ENCODE measurements at places on chromosomes 3 and 15. TPM values are rescaled to one million over a fixed set of nuclear protein-coding genes. Genes with fewer than 3 reads are reported as not detected.

GRCh38 chr3:40845447-40845846 is 320.7 kb downstream of the ZNF621 start:
- no peak overlapping the region for H3K4me3 ChIP-seq
- H3K27me3 ChIP-seq = no peaks in the 10 kb centered on the region
- H3K36me3 ChIP-seq = peaks cover 11% of the 10 kb centered on the region
- peaks cover 43% of the 10 kb centered on the region for H3K4me1 ChIP-seq

DNA sequence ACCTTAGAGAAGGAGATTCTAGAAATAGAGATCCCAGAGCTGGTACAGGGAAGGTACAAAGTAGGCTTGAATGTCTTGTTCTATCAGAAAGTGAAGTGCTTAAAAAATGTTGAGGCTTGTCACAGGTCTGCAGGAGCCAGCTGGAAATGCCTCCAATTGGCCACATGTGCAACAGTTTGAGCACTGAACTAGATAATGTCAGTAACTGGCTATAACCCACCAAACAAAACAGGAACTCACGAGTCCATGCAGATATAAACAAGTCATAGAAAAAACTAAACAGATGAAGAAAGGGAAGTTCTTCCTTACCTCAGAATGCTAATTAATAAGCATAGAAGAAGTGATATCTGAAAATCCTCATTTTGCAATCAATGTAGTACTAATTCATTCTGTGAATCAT is 11.9 kb upstream of the TF start:
- H3K36me3 ChIP-seq = peaks cover 16% of the 10 kb centered on the region
- DNase-seq = no peak
- H3K4me1 ChIP-seq = no peaks in the 10 kb centered on the region
- H3K27ac ChIP-seq = no peak overlapping the region

The MASP1 gene
- 3.5 TPM for total RNA-seq

- no peak overlapping the region for H3K27ac ChIP-seq
- no peak for DNase-seq
- no peaks in the 10 kb centered on the region for H3K36me3 ChIP-seq
Observed at GRCh38 chr3:59531994-59532393, 482.2 kb upstream of the CFAP20DC start.

The NLGN1 gene
- 15.7 TPM for total RNA-seq

GRCh38 chr3:173702561-173702960 is 305.0 kb downstream of the NLGN1 start:
- DNase-seq = no peak
- H3K4me3 ChIP-seq = no peak overlapping the region
- H3K36me3 ChIP-seq = peaks cover 16% of the 10 kb centered on the region
- no peak overlapping the region for H3K27ac ChIP-seq

DNA sequence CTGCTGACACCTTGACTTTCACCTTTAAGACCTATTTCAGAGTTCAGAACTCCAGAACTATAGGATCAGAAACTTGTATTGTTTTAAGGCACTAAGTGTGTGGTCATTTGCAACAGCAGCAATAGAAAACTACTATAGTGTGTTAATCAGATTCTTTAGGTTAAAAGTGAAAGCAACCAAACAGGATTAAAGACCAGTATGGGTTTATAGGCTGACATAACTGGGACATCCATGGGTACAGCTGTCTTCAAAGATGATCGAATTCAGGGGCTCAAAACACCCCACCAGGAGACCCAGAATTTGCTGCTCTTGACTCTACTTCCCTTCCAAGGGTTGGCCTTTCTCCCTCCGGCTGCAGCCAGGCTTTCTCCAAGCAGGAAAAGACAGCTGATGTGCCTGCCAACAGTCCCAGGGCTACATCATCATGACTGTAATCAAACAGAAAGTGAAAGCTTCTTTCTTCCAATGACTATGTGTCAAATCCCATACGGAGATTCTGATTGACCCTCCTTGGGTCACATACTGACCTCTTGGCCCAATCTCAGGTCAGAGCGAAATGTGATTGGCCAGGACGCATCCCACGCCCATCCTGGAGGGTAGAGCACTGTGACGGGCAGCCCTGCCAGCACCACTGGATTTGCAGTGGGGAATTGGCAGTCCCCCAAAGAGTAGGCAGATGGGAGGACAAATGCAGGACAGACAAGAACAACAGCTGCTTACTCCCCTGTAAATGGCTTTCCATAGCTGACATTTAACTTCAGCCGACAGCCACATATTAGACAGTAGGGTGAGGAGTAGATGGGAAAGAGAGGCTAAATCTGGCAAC is 51.4 kb upstream of the RNF7 start:
- peaks cover 3% of the 10 kb centered on the region for H3K36me3 ChIP-seq
- no peaks in the 10 kb centered on the region for H3K27me3 ChIP-seq
- H3K4me3 ChIP-seq = no peak overlapping the region
- DNase-seq = no peak
- H3K4me1 ChIP-seq = peaks cover 42% of the 10 kb centered on the region

- H3K36me3 ChIP-seq = no peaks in the 10 kb centered on the region
- H3K27me3 ChIP-seq = no peaks in the 10 kb centered on the region
- H3K4me3 ChIP-seq = no peak overlapping the region
- peaks cover 18% of the 10 kb centered on the region for H3K4me1 ChIP-seq
Observed at GRCh38 chr3:72346526-72346926, 501.7 kb downstream of the SHQ1 start.

DNA sequence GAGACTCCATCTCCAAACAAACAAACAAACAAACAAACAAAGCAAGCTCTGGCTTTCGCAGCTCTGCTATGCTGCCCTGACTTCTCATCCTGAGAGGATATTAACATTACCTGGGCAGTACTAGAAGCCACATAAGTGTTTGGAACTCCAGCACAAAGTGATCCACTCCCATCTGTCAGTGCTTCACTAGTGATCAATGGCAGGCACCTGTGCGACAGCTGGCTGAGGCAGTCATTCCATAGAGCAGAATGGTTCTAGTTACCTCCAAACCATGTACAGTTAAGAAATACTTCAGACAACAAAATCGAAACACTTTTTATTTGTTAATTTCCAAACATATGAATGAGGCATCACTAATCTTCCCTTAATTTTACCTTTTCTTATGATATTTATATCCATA is 2.8 kb upstream of the MB21D2 start:
- H3K36me3 ChIP-seq = no peaks in the 10 kb centered on the region
- no peak overlapping the region for H3K27ac ChIP-seq
- H3K4me1 ChIP-seq = peaks cover 63% of the 10 kb centered on the region
- DNase-seq = no peak

The MRPS22 gene
- total RNA-seq = 43.5 TPM

GRCh38 chr3:143294188-143294587 is 174.6 kb downstream of the CHST2 start:
- no peak overlapping the region for H3K27ac ChIP-seq
- no peaks in the 10 kb centered on the region for H3K27me3 ChIP-seq
